SHP77 treated with DMSO at 0.1 percent for 48 hours (cell line): ENCODE measurements at places on chromosomes 16 and 17.

DNA sequence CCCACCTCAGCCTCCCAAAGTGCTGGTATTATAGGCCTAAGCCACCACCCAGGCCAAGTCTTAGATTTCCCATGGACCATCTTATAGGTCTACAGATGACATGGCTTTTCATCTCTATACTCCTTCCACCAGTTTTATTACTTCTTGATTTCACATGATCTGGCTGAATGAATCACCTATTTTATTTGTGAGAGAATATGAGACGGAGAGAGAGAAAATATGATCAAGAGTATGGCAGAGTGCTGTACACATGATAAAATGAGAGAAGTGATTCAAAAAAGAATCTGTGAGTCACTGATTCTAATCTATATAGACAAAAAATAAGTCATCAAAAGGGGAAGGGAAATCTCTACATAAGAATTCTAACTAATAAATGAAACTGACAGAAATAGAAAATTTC lies 13.7 kb downstream of the ACSM1 start:
- no peak for DNase-seq

DNA sequence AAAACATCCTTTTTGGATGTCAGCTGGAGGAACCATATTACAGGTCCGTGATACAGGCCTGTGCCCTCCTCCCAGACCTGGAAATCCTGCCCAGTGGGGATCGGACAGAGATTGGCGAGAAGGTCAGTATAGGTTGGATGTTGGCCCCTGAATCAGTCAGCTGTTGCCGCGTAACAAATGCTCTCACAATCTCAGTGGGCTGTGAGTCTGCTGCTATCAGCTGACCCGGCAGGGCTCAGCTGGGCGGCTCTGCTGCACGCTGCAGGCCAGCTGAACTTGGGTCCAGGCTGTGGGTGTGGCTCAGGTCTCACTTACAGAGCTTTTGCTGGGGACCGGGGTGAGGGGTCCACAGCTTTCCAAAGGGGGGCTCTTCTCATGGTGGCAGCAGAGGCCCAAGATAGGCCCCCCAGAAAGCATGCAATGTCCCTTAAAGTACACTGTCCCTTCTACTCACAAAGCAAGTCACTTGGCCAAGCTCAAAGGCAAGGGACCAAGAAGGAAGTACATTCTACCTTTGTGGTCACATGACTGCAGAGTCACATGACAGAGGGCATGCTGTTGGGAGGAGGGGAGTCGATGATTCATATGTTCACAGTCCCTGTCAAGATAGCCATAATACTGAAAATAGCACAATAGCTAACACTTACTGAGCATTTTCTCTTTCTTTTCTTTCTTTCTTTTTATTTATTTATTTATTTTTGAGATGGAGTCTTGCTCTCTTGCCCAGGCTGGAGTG lies 134.2 kb downstream of the ABCC1 start:
- no peak for DNase-seq

DNA sequence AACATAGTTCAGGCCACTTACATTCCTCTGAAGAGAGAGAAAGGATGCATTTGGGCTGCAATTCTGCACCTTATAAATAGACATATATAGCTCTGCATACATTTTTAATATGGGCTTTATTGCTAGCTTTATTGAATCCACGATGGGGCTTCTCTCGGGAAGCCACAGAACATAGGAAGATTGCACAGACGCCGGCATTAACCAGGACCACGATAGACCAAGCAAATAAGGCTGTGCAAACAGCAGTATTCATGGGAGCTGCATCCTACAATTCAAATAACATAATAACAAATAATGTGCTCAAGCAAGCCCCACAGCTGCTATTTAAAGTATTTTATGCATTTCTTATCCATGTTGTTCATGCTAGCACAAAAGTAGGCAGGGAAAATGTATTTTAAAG lies 432.3 kb downstream of the TMEM114 start:
- DNase-seq = no peak

DNA sequence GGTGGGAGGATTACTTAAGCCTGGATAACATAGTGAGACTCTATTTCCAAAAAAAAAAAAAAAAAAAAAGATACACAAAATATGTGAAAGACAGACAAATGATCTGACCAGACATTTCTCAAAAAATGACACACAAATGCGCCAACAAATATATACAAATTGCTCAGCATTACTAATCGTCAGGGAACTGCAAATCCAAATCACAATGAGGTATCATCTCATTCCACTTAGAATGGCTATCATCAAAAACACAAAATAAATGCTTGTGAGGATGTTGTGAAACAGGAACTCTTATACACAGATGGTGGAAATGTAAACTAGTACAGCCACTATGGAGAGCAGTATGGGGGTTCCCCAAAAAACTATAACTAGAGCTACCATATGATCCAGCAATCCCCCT lies 62.4 kb downstream of the STX8 start:
- no peak for DNase-seq

DNA sequence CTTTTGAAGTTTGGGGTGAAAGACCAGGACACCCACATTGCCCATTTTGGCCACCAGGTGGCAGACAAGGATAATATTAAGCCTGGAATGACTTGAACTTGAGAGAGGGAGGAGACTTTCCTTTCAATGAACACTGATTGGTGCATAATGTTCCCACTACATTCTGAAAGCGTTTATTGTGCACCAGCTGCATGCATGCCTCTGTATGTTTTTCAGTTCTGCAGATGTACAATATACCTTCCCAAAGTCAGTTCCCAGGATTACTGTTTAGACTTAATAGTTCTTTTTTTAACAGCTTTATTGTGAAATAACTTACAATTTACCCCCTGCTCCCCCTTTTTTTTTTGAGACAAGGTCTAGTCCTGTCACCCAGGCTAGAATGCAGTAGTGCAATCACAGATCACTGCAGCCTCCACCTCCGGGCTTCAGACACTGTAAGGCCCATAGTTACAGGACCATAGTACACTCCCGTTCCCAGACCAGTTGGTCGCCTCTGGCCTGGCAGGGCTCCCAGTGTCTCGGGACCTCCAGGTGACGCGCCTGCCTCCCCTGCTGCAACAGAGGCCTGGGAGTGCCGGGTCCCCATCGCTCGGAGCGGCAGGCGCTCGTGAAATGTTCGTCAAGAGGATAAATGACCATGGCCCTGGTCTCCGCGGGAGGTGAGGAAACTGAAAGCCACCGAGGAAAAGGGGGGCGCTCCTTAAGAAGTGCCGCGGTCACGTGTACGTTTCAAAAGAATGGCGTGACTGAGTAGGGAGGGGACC lies 12.2 kb downstream of the CES2 start:
- peak; percentile 55 for DNase-seq

GRCh38 chr17:48598736-48599135 lies 5.2 kb upstream of the HOXB5 start:
- no peak for DNase-seq

GRCh38 chr17:81347437-81347836 lies 47.8 kb upstream of the BAHCC1 start:
- no peak for DNase-seq

DNA sequence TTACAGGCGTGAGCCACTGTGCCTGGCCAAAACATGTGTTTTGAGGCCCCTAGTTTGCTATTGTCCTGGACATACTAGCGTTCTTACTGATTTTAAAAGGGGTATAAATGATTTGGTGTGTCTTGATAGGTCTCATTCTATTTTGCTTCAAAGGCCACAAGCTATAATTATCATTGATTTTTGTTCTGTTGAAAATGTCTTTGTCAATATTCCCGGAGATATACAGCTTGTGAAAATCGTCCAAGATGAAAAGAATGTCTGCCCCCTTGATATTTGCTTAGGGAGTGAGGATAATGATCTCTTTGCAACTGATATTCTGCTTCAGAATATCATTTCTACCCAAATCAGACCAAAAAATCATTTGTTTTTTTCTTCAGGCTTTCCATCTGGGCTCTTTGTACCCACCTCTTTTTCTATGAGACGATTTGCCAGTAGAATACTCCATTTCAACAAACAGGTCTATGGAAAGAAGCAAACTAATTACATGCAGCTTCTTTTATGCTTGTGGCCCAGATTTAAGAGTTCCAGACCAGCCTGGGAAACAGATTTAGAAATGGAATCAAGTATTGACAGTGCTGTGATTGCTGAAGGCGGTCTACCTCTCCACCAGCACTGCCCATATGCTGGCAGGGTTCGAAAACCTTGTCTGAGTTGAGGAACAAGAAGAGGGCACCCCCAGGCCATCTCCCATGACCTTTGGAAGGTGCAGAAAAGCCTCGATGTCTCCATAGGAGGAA lies 14.1 kb upstream of the ST6GALNAC1 start:
- DNase-seq = no peak

- DNase-seq = no peak
Measured at GRCh38 chr17:71989117-71989516, 131.7 kb upstream of the SOX9 start.

DNA sequence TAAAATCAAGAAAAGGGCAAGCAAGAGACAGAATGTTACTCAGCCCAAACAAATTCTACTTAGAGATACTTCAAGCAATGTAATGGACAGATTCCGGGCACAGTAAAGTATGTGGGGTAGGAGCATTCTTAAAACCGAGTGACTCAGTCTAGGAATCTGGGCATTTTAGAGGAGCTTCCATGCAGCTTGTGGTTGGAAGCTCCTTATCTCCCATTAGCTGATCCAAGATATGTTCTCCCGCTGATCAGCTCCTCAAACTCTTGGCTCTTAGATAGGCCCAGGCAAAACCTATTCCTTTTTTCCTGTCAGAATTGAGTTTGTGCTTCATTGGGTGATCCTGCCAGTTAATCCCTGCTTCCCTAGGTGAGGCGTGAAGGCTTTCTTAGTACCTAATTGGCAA lies 303.3 kb downstream of the CEP112 start:
- DNase-seq = no peak

- peak; percentile 64 for DNase-seq
Measured at GRCh38 chr17:80720610-80721577, 176.3 kb downstream of the RPTOR start.

DNA sequence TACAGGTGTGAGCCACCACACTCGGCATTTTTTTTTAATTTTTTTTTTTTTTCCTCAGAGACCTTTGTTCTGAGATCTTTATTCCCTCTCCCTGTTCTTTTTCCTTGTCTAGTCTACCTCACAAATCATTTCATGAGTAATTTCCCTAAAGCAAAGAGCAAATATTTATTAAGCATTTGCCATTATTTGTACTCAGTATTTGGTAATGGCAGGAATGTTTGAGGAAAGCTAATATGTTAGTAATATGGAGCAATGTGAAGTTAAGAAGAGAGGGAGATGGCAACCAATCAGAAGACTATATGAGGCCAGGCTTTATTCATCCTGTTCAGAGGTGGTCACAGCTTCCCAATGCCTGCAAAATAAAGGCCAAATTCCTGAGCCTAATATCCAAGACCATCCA lies 13.3 kb downstream of the CENPV start:
- DNase-seq = no peak

DNA sequence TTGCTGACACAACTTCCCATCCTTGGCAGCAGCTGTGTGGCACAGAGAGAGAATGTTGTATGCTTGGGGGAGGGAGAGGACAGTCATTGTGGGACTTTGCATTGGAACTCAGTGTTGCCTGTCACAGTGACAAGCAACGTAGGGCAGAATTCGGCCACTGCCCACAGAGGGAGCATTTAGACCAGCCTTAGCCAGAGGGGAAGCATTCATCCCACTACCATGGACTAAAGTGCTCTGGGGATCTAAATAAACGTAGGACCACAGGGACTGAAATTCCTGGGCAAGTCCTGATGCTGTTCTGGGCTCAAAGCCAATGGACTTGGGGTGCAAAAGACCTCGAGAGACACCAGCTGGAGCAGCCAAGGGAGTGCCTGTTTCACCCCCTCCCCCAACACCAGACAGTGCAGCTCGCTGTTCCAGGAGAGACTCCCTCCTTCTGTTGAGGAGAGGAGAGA lies 44.9 kb downstream of the ABCA8 start:
- no peak for DNase-seq

GRCh38 chr17:76147211-76148014 lies 6.4 kb upstream of the FOXJ1 start:
- peak; percentile 33 for DNase-seq

DNA sequence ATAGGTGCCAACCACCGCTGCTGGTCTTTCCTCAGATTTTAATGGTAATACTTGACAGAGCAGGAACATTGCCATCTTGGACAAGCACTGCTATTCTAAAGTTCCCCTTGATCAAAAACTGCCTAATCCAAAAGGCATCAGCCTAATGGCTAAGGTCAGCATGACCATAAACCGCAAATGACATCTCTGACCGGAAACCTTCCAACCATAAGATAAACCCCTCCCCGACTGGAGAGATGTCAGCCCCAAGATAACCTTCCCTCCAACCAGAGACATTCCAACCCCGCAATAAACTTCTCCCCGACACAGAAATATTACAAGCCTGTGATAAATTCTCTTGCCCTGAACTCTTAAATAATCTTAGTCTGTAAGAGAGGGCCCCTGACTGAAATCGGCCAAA lies 7.4 kb upstream of the DHX40 start:
- no peak for DNase-seq

- DNase-seq = no peak
Measured at GRCh38 chr17:34366529-34367107, 3.6 kb upstream of the CCL1 start.

GRCh38 chr16:17360693-17361122 lies 110.1 kb downstream of the XYLT1 start:
- no peak for DNase-seq

DNA sequence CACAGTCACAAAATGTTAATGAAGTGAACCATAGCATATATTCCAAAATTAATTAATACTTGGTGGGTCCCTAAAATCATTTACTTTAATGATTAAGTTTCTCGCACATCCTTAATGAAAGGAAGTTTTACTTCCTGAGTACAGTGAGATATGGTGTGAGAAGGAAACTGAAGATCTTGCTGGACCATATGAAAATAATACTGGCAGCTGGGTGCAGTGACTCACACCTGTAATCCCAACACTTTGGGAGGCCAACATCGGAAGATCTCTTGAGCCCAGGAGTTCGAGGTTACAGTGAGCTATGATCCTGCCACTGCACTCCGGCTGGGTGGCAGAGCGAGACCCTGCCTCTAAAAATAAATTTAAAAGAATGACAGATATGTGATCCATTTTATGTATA lies 62.5 kb downstream of the ABCA8 start:
- DNase-seq = no peak

- peak; percentile 25 for DNase-seq
Measured at GRCh38 chr16:87278191-87279093, 38.8 kb downstream of the C16orf95 start.
